ENCODE measurements at places on chromosomes 7 and 10.

DNA sequence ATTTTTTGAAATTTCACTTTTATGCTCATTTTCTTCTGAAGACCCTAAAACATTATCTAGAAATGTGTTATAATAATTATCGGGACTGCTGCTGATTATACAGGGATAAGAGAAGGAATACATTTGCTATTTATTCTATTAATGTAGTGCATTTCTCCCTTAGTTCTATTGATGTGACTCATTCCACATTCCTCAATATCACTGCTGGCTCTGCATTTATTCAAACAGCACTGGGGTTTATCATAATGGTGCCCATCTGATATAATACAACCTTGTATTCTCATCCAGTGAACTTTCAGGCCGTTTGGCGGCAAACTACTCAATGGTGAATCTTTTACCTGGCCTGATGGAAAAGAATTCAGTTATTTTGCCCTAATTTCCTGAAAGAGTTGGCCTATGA is 7.8 kb downstream of the KCND2 start:
- no peak for DNase-seq

DNA sequence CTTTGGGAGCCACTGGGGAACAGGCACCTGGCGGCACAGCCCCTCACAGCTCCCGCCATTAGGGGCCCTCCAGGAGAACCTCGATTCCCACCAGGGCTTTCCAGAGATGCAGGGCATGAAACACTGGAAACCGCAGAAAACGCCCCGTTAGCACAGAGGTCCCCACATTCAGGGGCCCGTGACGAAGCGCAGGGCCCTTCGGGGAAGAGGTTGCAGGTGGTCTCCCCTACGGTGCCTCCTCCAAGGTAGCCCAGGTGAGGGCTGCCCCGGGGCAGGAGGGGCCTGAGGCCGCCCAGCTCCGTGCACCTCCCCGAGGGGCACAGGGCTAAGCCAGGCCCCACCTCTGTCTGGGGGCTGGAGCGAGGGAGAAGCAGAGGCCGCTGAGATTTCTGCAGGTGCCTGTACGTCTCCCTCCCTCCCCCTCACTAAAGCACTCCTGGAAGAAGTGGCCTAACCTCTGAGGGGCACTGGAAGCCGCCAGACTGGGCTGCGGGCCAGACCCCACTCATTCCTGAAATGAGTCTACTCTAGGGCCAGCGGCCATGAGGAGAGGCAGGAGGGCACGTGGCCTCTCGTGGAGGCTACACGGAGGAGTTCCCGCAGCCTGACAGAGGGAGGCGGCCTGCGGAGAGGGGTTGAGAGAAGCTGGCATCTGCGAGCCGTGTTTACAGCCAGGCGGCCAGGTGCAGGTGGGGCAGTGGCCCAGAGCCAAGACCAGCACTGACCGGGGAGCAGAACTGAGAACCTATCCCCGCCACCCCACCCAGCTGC is 6.9 kb downstream of the PDGFA start:
- no peak for DNase-seq

DNA sequence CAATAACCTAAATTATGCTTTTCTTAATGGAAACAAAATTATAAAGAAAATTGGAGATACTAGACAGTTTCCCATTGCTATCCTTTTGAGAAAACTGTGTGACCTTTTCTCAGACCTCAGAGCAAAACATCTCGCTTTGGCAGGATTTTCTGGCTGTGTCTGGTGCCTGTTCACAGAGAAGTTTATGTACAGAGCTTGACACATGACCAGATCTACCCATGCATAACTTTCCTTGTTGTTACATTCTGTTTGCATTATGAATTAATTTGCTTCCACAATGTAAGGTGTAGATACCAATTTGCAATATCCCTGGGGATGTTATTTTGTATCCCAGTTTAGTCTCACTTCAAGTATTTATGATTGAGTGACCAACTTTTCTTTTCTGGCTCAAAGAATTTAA is 565.0 kb downstream of the XPNPEP1 start:
- no peak for DNase-seq

DNA sequence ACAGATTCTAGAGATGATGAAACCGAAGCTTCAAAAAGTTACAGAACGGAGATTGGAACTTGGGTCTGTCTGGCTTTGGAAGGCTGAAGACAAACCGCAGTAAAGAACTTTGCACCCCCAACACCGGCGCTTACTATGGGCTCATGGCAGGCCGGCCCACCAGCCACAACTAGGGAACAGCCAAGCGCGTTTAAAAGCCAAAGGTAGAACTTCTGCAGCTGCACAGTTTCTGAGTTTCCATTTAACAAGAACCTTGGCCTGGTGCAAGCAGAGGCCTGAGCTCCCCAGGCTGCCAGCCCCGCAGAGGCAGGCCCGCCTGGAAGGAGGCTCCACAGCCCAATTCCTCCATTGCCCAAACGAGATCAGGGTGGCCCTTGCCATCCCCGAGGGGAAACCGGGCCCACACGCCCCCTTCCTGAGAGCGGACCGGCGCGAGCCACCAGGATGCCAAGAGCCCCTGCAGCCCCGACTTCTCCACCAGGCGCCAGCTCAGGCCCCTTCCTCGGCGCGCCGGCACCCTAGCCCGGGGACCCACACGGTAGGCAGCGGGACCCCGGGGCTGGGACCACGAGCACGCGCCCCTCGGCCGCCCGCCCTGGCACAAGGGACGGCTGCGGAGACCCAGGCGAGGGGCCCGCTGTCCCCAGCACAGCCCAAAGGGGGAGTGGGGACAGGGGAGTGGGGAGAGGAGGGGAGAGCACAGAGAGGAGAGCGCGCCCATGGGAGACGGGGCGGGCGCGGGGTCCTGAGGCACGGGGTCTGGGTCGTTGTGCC is 566 bp downstream of the MAD1L1 start:
- no peak for DNase-seq

DNA sequence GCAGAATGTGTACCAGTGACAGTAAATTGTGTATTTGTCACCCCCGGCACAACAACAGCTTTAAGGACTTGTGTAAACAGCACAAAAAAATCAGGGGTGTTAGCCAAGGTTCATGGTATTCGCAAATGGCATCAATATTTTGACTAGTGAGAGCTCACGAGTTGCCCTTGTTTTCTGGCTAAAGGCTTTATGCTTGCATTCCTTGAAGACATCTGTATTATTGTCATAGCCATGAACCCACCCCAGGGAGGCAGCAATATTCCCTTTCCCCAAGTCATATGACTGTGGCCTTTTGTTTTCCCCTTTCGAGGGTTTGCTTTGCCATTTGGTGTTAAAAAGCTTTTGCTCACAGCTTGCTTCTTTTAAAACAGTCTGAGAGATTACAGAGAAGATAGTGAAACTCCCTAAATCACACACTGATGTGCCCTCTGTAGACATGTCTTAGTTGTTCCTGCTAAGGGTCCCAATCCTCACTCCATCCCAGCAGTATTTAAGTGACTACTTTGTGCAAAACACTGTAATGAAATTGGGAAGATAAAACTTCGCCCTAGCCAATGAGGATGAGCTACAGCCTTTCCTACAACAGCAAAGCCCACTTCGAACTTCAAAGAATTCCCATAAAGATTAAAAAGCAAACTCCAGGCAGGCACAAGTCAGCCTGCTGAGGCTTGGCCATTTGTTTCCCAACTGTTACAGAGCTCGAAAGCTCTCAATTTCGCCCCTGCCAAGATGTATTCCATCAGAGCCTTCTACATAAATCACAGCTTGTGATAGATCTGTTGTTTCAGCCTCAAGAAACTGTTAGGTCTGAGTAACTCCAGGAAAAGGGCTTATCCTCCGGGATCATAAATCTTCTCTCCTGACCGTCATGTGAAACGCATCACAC is 172.3 kb downstream of the ADAM12 start:
- DNase-seq = no peak

DNA sequence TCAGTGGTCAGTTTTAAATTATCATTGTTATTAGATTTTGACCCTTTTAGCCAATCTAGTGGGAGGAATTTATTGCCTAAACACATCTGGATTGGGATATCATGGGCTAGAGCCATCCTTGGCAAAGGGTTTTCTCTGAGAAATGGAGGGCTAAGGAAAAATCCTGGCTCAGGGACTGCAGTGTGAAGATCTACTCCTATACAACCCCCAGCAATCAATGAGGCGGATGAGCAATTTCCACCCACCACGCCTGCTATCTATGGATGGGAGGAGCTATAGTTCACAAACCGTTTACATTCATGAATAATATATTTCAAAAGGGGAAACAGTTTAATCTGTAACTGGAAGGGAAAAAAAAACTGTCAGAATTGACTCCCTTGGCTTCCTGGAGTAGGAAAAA is 2.7 kb downstream of the CAV1 start:
- DNase-seq = no peak

- DNase-seq = no peak
Measured at GRCh38 chr7:46537191-46537905, 616.3 kb upstream of the IGFBP3 start.

- DNase-seq = no peak
Measured at GRCh38 chr10:59885430-59886134, 20.8 kb downstream of the CCDC6 start.

DNA sequence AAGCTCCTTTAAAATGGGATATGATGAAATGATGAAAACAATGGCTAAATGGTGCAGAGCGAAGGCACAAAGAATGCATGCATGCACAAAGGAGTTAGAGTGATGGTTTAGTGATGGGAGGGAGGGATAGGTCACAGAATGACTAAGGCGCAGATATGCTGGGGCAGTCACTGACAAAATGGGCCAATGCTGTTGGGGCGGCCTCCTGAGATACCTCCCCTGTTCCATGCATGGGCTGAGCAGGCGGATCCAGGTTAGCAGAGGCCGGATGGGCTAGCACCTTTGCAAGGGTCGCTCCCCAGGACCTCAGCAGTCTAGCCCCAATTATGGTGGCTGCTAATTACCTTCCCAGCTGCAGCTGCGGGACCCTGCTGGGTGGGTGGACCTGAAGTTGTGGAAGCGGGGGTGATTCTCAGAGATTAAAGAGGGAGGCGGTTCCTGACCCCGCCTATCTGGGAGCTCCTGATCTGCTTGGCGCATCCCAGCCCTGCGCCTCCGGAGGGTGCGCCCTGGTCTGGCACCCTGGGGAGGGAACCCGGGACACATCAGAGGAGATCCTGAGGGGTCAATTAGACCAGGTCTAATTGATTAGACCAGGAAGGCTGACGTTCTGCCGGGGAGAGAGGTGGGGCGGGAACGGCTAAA is 175.0 kb downstream of the CYP26A1 start:
- no peak for DNase-seq

DNA sequence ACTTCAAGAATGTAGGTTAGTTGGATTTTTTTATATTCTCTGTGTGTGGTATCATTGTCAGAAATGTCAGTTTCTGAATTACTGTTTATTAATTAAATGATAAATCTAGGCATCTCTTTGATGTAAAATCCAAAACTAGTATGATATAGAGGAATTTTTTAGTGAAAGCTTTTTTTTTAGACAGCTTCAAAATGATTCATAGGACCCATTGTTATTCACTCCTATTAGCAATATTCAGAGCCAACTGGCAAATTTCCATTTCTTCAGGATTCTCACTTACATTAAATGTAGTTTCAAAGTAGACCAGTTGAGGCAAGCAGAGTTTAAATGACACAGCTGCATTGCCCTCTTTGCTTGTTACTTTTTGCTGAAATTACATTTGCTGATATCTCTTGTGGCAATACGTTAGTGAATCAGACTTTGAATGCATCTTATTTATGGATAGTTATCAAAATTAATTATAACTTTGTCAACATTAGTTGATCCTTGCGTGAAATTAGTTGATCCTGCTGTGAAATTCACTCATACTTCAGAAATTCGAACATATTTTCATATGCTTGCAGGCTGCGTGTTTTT is 20.3 kb downstream of the ZNF277 start:
- DNase-seq = no peak

- DNase-seq = no peak
Measured at GRCh38 chr10:127157506-127158200, 38.7 kb downstream of the INSYN2A start.

- DNase-seq = no peak
Measured at GRCh38 chr10:79610601-79611191, at the start of gene SFTPA1. Gene SFTPA1, plus strand, starts transcription at chr10:79610939. Its CDS starts 887 bp downstream, at chr10:79611826.

- no peak for DNase-seq
Measured at GRCh38 chr10:44991571-44991970, 9.2 kb upstream of the ZNF22 start.

All from non-pigmented ciliary epithelial cell (primary cell).